ENCODE measurements at places on chromosomes 2 and 18.

DNA sequence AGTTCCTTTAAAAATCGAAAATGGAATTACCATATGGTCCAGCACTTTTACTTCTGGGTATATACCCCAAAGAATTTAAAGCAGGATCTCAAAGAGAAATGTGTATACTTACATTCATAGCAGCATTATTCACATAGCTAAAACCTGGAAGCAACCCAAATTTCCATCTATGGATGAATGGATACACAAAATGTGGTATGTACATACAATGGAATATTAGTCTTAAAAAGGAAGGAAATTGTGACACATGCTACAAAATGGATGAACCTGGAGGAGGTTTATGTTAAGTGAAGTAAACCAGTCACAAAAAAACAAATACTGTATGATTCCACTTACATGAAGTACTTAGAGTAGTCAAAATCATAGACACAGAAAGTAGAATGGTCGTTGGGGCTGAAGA lies 147.9 kb upstream of the LTBP1 start:
- no peak for DNase-seq

DNA sequence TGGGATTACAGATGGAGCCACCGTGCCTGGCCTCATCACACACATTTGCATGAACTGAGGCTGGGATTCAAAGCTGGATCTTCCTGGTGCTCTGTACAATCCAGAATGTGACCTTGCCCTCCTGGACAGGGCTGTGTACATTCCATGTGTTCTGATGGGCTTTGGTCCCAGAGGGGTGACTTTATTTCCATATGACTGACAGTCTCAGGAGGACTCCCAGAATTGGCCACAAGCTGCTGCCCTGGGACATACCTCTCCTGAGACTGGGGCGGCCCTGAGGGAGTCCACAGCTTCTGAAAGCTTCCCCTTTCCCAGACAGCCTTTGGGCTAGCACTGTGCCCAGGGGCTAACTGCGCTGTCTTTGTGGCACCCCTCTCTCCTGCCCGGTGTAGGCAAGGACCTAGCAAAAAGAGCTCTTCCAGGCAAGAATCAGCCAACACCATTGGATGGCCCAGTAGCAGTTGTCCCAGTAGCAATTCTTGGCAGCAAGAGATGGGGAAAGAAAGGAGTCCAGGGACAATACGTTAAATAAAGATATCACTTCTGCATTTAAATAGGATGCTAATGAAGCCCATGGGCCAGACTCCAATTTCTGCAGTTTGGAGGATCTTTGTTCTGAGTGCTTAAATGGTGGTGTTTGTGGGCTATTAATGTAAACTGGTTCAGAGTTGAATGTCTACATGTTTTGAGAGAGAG lies 26.4 kb upstream of the ZNF532 start:
- no peak for DNase-seq

- DNase-seq, result no peak
Observed at GRCh38 chr2:221549143-221549542, 23.0 kb downstream of the EPHA4 start.

DNA sequence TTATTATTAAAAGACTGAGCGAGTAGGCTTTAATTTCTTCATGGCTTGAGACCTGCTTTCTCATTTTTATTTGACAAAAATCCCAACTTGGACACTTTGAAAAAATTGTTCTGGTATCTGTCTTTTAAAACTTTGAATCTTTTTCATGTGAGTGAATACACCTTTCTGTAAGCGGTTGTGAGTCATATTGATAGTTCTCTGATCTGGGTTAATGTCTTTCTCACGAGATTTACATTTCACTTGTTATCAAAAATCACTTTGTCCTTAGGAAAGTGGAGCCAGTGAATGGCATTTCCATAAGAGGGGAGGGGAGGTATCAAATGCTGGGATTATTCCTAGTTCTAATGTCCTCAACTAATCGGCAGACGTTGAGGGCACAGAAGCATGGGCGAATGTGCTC lies 36.3 kb downstream of the ATP9B start:
- DNase-seq, result no peak

DNA sequence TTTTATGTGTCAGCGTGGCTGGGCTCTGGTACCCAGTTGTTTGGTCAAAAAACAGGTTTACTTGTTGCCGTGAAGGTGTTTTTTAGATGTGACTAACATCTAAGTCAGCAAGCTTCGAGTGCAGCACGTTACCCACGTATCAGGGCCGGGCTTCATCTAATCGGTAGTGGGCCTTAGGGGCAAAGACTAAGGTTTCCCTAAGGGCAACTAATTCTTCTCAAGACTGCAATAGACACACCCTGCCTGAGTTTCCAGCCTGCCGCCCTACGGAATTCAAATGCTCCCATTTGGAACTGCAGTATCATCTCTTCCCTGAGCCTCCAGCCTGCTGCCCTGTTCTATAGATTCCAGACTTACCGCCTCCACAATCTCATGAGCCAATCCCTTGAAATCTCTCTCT lies 27.7 kb downstream of the FHL2 start:
- DNase-seq, result no peak

- no peak for DNase-seq
Observed at GRCh38 chr2:22600999-22601398, 784.0 kb upstream of the KLHL29 start.

DNA sequence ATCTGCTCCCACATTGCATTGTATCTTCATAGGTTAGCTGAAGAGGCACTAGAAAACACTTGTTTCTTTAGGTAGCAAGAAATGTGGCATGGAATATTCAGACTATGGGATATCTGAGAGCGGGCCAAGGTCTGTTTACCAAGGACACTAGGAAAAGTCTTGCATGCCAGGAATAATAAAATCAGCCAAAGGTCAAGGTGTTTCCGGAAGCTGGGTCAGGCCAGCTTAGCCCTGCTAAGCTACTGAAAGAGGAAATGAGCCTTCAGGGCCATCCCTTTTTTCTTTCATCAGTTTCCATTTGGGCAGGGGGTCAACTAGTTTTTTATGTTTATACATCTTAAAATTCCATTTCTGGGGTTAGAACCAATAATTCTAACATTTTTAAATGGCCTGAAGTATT lies 101.1 kb downstream of the DPP4 start:
- no peak for DNase-seq

GRCh38 chr2:204706939-204707338 lies 161.7 kb downstream of the PARD3B start:
- no peak for DNase-seq

DNA sequence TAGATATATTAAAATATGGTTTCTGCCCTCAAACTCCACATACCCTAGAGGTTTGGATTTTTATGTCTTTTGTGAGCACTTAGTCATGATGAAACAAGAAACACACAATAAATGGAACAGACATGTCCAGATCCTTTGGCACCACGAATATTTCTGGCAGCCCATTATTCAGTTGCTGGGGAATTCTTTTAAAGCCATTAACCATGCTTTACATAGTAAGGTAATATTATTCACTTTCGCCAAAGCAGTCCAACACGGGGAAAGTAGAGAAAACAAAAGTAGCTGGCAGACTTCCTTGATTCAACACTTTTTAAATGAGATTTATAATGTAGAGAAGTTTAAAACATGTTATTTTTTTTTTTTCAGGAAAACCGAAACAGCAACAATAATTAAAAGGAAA lies 235.4 kb downstream of the PIEZO2 start:
- DNase-seq, result no peak

DNA sequence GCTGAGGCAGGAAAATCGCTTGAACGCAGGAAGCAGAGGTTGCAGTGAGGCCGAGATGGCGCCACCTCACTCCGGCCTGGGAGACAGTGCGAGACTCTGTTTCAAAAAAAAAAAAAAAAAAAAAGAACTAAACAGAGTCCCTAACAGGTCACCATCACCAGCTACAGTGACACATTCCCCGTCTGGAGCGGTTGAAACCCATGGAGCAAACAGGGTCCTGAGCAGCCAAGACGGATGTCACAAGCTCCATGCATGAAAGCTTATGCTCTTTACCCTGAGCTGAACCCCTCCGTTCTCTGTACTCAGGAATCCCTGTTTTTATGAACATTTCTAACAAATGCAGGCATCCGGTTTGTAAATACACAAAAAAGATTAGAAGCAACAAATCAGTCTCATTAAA lies 55.9 kb upstream of the LAPTM4A start:
- no peak for DNase-seq

DNA sequence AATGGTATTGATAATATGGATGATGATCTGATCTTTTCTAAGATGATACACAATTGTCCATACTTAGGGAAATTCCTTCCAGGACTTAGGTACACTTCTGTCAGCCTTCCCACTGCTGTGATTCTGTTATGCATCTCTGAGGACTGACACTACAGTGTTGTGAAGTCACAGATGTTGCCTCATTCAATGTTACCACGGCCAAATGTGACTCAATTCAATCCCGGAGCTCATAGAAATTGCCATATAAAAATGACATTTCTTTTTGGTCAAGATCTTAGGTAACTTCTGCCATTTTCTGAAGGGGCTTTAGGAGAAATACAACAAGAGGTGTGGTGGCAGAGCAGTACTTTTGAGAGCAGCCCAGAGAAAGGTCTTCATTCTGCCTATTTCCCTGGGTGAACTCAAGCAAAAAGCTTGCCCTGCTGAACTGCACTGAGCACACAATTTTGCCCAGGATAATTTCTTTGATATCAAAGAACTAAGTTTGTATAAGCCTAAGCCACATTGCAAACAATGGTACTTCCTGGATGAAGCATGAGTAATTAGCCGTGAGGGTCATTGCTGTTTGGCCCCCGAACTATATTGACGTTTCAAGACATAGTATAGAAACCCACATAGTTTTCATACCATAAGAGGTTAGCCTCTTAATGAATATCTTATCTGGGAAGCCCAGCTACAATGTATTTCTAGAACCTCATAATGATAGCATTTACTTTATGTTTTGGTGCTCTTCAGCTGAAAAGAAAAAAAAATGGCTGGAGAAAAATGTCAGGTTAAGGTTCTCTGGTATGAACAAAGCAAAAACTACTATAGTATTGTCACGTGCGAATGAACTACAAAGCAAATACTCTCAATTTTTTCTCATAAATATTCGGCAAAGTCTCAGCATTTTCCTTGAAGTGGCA lies 437.4 kb downstream of the MEIS1 start:
- no peak for DNase-seq

- DNase-seq, result no peak
Observed at GRCh38 chr2:106789185-106789584, 96.8 kb downstream of the ST6GAL2 start.

GRCh38 chr18:58615140-58616132 lies 13.5 kb downstream of the ALPK2 start:
- DNase-seq, result no peak

GRCh38 chr2:133053541-133053940 lies 383.5 kb upstream of the LYPD1 start:
- DNase-seq, result no peak

- no peak for DNase-seq
Observed at GRCh38 chr18:23994361-23994902, 20.1 kb upstream of the TTC39C start.

- no peak for DNase-seq
Observed at GRCh38 chr2:134532537-134532936, 186.3 kb downstream of the TMEM163 start.

DNA sequence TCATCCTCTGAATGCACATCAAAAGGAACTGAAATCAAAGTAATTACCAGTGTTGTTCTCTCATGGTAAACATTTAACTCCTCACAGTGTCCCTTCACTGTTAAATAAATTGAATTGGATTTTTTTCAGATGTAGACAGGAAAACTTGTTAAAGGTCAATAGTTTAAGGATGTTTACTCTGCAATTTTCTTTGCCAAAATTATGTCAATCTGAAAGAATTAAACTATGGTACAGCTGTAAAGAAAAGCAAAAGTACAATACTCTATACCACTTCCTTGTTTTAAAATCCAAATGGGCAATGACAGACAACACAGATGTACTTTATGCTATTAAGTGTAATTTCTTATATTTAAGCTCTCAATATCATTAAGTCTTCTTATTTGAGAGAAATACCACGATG lies 153.2 kb downstream of the WDPCP start:
- DNase-seq, result no peak

- DNase-seq, result no peak
Observed at GRCh38 chr2:47554311-47554905, 151.5 kb downstream of the MSH2 start.

DNA sequence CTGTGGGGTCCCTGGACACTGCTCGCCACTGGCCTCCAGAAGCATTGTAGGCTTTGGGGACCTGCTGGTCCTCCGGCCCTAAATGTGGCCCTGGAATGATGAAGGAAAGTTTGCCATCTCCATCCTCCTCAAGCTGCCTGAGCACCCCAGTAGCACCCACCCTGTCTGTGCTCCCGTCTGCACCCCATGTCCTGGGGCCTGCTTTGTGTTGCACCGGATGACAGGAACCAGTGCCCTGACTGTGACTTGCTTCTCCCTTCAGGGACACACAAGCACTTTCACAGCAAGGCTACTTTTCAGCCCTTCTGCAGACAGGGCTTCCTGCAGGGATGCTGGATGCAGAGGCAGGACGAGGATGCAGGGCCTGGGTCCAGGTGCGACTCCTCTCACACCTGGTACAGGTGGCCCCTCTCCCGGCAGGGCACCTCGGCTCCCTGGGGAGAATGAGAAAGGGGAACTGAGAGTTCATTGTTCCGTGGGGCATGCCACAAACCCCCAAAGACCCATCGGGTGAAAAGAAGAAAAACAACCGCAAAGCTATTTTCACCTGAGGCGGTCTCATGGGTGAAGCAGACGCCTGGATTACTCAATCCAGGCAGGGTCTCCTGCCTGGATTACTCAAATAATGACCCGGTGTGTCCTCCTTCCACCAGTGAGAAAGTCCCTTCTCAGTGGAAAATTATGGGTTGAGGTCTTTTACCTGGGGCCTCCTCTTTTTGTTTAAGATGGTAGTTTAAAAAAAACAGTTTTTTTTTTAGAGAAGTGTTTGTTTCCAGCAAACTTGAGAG lies 74.9 kb downstream of the LONRF2 start:
- DNase-seq, result no peak

DNA sequence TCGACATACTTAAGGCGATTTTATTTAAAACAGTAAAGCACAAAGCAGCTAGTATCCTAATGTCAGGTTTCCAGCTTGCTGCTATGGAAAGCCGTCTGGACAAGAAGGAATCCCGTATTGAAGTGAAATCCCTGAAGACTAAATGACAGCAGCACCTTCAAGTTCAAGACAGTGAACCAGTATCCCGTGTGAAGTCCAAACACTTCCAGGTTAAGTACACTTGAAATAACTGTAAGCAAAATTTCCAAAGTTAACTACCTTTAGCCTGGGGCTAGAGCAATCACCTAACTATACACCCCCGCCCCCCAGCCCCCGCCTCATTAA lies 1.2 kb downstream of the MBOAT2 start:
- no peak for DNase-seq

- no peak for DNase-seq
Observed at GRCh38 chr2:135629520-135629919, 98.2 kb downstream of the R3HDM1 start.

DNA sequence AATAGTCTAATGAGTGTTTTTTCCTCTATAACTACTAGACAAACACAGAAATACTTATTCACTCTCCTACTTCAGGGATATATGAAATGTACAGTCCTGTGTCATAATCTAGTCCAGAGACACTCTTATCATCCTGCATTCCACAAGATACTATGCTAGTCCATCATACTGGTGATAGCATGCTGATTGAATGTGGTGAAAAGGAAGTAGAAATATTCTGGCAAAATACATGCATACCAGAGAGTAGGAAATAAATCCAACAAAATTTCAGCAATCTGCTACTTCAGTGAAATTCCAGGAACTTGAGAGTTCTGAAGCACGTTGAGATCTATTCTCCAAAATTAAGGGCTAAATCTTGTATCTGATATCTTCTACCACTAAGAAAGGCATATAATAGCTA lies 353.9 kb downstream of the PID1 start:
- DNase-seq, result no peak

GRCh38 chr2:239013678-239013976 lies 165.7 kb downstream of the TWIST2 start:
- no peak for DNase-seq

All from stimulated activated CD8-positive, alpha-beta memory T cell treated with anti-CD3 and anti-CD28 coated beads, Interleukin-15, amount 100 ng/mL, for 24 hours (primary cell).